Iris pigment epithelial cell (primary cell): ENCODE measurements at places on chromosomes 16 and 17.

DNA sequence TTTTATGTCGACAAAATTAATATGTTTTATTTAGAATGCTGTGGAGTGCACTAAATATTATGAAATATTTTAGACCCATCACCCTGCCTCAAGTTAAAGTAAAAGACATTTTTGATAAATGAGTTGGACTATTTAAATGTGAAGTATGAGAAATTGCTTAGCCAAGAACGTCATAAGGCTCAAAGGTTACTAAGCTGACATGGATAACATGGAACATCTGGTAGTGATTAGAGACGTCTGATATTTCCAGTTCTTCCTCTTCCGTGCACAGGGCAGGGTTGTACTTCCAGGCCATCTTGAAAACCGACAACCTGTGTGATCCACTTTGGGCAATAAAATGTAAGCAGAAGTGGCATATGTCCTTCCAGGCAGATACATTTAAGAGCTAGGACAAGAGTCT lies 7.2 kb upstream of the CCL8 start:
- DNase-seq = peak; percentile 94

DNA sequence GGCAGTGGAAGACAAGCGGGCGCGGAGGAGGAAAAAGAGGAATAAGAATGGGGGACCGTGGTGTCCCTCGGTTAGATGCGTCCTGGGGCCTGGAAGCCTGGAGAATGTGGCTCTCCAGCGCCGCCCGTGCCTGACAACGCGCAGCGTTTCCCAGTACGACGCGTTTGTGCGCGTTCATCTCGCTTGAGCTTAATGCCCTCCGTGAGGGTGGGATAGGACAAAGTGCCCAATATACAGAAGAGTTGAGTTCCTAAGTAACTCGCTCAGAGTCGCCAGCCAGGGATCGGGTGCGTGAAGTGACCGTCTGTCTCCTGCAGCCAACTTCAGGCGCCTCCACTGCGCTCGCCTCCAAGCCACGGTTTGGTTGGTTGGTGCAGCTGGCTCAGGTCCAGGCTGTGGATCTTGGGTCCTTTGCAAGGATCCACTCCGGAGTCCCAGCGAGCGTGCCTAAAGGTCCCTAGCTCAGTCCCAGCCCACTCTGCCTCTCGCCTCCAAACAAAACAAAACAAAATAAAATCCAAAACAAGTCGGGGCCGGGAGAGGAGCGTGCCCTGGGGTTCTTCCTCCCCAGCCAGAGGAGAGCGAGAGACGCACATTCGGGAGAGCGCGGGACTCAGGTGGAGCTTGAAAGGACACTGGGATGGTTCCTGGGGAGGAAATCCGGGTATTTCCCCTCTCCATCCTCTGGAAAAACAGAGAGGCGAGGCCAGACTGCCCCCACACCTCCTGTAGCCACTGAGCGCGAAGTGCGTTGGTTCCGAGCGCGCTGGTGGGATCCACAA lies 974 bp downstream of the GALR2 start:
- DNase-seq = no peak

- peak; percentile 74 for DNase-seq
These were observed 17.9 kb downstream of the GOSR2 start for GRCh38 chr17:46940692-46941404.

DNA sequence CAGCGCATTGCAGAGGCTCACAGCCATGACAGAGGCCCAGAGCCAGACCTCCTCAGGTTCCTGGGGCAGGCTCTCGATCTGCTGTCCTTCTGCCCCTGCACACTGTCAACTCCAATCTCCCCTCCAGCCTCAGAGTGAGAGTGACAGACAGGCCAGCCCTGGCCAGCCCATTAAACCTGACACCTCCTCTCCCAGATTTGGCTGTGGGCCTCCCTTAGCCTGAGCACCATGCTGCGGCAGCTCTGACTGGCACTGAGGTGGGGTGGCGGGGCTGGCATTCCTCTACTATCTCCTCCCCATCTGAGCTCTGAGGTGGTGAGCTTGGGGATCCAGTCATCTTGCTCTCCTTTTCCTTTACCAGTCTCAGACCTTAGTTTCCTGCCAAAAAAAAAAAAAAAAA lies 15.5 kb upstream of the C1QL1 start:
- no peak for DNase-seq

- peak; percentile 63 for DNase-seq
These were observed 8.5 kb upstream of the ICAM2 start for GRCh38 chr17:64028874-64029464.

GRCh38 chr17:74641224-74641957 lies 17.9 kb upstream of the CD300E start:
- DNase-seq = no peak

DNA sequence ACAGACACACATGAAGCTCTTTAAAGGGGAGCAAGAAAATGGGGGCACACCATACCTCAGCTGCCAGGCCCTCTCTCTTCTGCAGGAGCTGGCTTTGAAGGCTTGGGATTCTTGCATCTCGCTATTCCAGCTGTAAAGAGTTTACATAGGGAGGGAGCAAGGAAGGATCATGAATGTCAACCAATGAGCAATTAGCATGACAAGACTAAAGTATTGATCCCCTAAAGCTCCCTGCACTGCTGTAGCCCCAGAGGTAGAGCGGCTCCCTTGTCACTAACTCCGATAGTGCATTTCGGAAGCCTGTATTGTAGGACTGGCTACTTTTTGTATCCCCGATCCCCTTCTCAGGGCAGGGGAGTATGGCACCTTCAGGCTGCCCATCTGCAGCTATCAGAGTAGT lies 113.4 kb upstream of the PMFBP1 start:
- DNase-seq = no peak

DNA sequence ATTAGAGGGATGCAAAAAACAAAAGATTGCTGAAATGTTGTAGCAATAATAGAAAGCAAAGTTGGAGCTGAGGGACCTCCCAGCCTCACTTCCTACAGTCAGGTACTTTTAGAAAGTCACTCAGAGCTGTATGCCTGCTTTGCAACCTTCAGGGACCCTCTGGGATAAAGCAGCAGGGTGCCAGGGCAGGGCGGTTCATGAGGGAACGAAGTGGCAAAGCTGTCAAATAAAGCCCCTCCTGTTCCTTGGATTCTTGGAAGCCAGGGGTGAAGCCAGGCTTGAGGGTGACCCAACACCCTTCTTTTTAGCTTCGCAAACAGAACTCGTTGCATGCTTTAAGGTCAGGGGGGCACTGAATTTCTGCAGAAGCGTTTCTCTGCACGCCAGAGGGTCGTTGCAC lies 767 bp downstream of the ATP2C2 start:
- DNase-seq = no peak

DNA sequence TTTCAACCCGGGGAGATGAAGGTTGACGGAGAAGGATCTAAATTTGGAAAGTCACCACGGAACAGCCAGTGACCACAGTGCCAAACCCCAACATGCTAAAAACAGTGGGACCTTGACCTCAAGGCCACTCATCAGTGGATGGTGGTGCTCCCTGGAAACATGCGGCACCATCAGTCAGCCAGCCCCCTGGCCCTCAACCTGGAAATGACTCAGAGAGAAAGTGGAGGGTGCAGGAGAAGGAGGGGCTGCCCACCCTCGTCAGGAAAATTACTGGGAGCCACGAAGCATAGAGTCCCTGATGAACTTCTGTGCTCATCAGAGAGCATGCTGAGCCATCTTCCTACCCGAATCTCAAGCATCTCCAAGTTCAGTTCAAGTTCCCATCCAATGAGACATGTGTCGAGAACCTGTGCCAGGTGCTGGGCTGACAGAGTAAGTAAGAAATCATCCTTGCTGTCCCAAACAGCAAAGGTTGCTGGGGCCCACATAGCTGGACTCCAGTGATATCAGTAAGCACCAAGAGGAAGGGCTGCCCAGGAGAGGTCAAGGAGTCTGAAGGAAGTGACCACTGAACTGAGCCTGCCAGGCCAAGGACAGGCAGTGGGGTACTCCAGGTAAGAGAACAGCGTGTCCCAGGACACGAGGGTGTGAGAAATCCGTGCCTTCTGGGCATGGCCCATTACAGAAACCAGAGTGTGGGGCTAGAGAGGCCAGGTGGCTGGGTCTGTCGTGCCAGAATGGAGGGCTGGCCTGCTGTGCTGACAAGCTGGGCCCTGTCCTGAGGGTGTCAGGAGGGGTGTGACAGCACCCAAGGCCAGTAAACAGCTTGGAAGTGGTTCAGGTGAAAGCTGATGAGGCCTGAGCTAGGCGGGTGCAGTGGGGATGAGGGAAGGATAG lies 5.2 kb downstream of the PECAM1 start:
- DNase-seq = peak; percentile 91

GRCh38 chr16:4257646-4258556 lies 14.9 kb downstream of the TFAP4 start:
- no peak for DNase-seq

DNA sequence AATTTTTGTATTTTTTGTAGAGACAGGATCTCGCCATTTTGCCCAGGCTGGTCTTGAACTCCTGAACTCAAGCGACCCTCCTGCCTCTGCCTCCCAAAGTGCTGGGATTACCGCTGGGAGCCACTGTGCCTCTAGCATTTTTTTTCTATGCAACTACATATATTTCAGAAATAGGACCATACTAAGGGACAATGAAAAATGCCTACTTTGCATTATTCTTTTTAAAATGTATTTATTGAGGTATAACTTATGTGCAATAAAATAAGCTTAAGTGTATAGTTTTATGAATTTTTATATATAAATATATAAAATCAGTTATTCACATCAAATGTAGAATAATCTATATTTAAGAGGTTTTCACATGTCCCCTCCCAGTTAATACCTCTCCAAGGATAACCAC lies 38.1 kb downstream of the KATNIP start:
- DNase-seq = no peak

GRCh38 chr16:9556949-9557665 lies 465.7 kb downstream of the HAPSTR1 start:
- DNase-seq = no peak

- no peak for DNase-seq
These were observed 74.8 kb downstream of the XYLT1 start for GRCh38 chr16:17395849-17396480.

DNA sequence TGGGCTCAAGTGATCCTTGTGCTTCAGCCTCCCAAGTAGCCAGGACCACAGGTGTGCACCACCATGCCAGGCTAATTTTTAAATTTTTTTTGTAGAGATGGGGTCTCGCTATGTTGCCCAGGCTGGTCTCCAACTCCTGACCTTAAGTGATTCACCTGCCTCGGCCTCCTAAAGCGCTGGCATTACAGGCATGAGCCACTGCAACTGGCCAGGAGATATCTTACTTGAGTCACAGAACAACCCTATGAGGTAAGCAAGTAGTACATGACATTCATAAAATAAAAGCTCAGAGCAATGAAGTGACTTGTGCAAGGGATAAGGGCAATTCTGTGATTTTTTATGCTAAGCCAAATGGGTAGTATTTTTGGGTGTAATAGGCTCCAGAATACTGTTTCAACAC lies 57.3 kb downstream of the CDC27 start:
- DNase-seq = peak; percentile 47

GRCh38 chr17:81514489-81514738 lies 1.8 kb upstream of the ACTG1 start:
- DNase-seq = no peak

- DNase-seq = peak; percentile 23
These were observed 184.7 kb downstream of the SOX9 start for GRCh38 chr17:72305472-72305871.

DNA sequence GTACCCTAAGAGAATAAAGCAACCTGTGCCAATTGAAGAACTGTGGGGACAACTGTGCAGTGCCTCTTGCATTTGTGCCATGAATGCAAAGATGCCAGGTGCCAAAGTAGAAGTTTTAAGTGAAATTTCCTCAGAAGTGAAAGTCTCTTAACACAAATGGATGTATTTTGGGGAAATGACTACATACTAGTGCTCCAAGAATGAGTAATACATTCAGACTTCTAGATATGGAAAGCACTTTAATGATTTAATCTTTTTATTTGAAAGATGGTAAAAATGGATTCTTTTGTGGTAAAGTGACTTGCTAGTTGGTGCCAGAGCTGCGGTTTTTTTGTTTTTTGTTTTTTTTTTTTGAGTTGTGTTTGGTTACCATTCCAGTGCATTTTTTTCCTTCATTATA lies 15.0 kb downstream of the UTP18 start:
- peak; percentile 84 for DNase-seq
